ENCODE measurements at places on chromosomes 13 and 19.

- DNase-seq, result no peak
Measured at GRCh38 chr13:46320821-46321220, 66.2 kb downstream of the RUBCNL start.

GRCh38 chr13:76944456-76944855, 3.9 kb upstream of the ACOD1 start:
- DNase-seq, result no peak

DNA sequence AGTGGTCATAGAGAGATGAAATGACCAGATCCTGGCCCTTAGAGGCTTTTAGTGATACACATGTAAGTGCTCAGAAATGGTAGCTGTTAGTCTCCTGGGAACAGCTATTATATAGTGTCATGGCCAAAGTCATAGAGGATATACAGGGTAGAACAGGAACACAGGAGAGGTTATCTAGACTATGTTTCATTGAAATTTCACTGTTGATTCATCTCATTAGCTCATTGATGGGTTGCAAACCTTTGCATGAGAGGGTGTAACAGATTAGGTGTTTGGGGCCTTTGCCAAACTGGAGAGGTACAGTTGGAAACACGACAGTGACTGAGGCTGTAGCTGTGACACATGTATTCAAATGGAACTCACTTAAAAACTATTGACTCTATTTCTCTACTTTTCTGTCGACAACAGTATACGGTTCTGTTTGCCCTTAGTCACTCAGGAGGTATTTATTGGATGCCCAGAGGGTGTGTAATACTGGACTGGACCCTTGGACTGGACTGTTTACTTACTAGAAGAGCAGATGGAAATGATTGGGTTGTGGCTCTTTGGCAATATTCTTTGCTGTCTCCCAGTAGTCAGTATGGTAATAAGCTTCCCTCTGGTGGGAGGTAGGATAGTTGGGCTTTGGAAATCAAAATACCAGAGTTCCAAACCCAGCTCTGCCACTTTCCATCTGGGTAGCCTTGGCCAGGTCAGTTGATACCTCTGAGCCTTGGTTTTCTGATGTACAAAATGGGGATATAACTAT, 29.8 kb downstream of the ARHGAP35 start:
- no peak for DNase-seq

DNA sequence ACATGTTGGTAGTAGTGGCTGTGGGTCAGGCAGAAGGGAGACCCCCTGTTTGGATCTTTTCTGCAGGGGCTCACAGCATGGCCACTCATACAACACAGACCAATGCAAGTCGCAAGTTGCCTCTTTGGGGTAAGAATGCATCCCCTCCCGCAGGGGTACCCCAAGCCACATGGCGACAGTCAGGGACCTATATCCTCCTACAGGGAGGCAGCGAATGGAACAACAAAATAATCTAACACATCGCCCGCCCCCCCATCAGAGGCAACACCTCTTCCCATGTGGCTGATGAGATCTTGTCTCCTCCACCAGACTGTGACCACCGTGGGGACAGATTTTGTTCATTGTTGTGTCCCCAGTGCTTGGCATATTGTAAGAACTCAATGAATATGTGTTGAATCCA, 40.7 kb upstream of the PNMA8B start:
- DNase-seq, result no peak

GRCh38 chr13:43229506-43229905, 206.1 kb downstream of the DNAJC15 start:
- DNase-seq, result no peak

GRCh38 chr19:8561075-8561764, 16.0 kb downstream of the MYO1F start:
- DNase-seq, result no peak

DNA sequence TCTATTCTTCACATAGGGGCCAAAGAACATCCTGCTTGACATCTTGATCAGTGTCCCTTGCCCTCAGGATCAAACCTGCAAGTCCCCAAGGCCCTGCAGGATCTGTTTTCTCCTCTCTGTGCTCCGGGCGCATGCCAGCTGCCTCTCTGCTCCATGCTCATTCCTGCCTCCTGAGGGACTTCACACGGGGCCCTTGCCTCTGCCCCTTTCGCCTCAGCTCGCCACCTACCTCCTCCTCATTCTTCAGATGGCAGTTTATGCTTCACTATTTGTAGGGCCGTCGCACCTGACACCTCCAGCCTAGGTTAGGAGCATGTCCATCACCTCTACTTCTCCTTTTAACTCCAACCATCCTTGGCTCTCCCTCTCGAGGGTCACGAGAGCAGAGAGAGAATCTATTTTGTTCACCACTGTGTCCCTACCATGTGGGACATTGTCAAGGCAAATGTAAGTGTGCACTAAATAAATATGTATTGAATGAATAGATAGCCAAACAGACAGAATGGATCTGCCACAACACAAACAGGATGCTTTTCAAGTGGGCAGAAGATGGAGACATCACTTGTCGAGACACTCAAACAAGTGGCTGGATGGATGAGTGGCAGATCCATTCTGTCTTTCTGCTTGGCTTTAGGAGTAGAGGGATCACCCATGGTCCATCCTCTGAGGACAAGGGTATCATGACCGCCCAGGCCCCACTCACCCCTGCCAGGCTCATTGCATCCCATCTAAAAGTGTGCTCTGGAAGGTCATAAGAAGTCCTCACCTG, 29.6 kb downstream of the ACTN4 start:
- DNase-seq, result no peak

GRCh38 chr19:19098703-19099632, 35.2 kb downstream of the SLC25A42 start:
- no peak for DNase-seq

DNA sequence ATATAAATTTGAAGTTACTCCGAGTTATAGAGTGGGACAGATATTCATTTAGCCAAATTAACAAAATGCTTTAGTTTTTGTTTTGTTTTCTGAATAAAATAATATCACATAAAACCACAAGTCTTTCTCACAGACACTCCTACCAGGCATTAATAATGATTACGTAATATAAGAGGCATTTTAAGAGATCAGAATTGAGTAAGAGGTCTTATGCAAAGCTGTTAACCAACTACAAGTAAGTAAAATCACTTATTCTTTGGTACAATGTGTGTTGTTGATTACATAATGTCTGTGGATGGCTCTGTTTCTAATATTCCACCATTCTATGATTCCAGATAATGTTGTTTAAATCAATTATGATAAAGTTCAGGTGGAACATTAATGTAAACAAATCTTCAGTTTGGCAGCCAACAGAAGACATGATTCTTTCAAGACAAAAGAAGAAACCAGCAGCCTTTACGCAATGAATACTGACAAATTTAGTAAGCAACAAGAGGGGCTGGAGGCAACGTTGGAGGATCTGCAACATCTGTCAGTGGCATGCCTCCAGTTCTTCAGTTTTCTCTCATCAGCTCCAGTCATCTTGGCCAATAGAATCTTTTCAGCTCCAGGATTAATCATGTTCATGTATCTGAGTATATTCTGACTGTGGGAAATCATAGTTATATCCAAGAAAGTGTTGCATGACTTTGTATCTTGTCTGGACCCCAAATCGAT, 403.8 kb downstream of the SLITRK5 start:
- DNase-seq, result no peak

GRCh38 chr13:112675366-112675756, 14.5 kb upstream of the ATP11A start:
- no peak for DNase-seq

- no peak for DNase-seq
Measured at GRCh38 chr19:39941615-39942365, 7.4 kb upstream of the FCGBP start.

All from activated CD4-positive, alpha-beta T cell treated with anti-CD3 and anti-CD28 coated beads for 1 hour (primary cell).